ENCODE measurements at places on chromosomes 5 and 9. TPM values are rescaled to one million over a fixed set of nuclear protein-coding genes. Genes with fewer than 3 reads are reported as not detected.

PCDHB7 gene
- total RNA-seq = 3.4 TPM

ANKRD34B gene
- total RNA-seq = not detected

FABP6 gene
- not detected for total RNA-seq

SOX30 gene
- total RNA-seq = not detected

TMC1 gene
- total RNA-seq = 0.16 TPM

ROPN1L gene
- total RNA-seq = 0.48 TPM

ANGPTL2 gene
- 61.8 TPM for total RNA-seq

OLFML2A gene
- total RNA-seq = 11.4 TPM

SLIT3 gene
- total RNA-seq = 30.7 TPM

C9orf50 gene
- total RNA-seq = 0.48 TPM

SHISAL2B gene
- not detected for total RNA-seq

CRB2 gene
- total RNA-seq = 2.3 TPM

CDH10 gene
- total RNA-seq = not detected

DCTN4 gene
- total RNA-seq = 99.5 TPM

ADGRD2 gene
- total RNA-seq = not detected

ZNF454 gene
- total RNA-seq = 4.2 TPM
